ENCODE measurements at places on chromosomes 4 and X.
A peak's percentile ranks its signal among the peaks of the same experiment; 100 is the strongest.

DNA sequence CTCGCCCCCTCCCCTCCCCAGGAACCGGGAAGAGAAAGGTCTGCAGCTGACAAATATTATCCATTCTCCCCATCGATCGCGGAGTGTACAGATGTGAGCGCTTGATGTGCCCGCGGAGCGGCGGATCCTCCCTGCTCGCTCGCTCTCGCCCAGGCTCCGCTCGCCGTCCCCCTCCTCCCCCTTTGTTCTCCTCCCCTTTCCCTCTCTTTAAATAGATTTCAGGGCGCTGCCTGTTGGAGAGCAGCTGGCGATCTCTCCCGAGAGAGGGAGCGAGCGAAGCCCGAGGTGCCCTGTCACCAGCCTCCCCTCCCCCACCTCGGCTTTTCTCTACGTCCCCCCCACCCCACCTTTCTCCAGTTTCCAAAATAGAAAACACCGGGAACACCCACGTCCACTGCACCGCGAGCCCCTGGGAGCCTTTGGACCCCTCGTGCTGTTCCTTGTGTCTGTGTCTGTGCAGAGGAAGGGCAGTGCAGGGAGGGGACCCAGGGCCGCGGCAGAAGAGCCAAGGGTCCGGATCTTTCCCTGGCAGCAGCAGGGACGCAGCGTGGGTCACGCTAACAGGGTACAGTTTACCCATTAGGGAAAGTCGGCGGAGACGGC, 56.6 kb upstream of the BCOR start:
- peak; percentile 11 for DNase-seq

DNA sequence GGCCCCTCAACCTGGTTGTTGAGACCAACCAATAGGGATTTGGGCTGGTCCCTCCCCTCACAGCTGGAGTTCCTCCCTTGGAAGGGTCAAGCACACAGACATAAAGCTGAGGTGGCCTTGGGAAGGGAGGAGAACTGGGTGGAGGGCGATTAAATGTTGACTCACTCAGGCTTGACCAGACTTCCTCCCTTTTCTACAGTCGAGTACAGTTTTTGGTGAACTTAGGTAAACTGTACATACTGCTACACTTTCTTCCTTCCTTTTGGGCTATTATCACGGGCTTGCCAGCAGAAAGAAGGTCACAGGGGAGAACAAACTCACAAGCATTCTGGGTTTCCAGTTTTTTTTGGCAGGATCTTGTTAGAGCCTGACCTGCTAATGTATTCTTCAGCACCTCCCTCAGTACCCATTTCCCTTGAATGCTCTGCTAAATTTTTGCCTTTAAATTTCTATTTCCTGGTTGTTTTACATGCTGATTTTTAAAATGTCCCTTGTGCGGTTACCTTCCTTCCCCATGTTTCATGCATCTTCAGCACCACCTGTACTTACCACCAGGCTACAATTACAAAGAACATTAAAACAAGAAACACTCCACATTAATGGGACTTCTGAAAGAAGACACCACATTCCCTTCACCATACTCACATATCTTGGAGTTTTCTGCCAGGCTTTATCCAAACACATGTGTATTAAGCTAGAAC, 135.2 kb upstream of the RASGEF1B start:
- no peak for DNase-seq

DNA sequence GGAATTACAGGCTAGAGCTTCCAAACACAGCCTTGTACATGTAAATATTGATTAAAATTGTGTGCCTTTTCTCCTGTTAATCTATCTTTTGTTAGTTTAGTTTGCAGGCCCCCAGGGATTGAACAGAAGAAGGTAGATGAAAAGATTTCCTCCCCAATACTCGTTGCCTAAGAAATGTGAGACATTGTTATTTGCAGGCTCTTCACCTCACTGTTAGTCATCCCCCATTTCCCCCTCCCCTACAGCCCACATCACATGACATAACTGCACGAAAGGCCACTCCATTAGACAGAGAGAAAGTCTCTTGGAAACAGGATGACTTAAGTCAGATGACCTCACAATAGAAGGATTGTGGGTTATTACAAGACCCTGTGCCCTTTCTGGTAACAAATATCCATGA, 13.3 kb upstream of the MID1 start:
- DNase-seq: peak; percentile 1

DNA sequence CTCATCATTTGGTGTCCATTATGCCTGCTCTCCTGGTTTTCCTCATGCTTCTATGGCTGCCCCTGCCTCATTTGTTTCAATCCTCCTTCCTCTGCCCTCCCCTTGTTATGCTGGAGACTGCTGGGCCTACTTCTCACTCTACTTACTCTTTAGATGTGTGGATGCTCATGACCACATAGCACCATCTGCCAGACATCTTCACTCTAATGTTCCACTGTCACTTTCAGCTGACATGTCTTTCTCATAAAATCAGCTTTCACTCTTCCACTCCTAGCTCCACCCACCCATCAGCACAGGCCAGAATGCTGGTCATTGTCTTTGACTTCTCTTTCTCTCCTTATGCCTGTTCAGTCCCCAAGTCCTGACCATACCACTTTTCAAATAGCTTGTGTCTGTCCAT, 86.8 kb downstream of the REPS2 start:
- no peak for DNase-seq

DNA sequence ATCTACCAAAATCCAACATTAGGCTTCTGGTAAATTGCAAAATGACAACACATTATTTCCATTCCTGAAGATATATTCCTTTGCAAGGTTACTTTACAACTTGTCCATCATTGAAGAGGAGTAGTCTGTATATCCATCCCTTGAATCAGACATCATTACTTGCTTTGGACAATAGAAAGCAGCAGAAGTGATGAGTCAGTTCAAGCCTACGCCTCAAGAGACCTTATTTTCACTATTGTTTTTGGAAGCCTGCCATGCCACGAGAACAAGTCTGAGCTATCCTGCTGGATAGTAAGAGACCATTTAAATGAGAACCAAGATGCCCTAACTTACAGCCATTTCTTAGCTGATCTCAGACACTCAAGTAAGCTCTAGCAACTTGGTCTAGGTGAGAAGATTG, 246.0 kb upstream of the HHIP start:
- DNase-seq: no peak

DNA sequence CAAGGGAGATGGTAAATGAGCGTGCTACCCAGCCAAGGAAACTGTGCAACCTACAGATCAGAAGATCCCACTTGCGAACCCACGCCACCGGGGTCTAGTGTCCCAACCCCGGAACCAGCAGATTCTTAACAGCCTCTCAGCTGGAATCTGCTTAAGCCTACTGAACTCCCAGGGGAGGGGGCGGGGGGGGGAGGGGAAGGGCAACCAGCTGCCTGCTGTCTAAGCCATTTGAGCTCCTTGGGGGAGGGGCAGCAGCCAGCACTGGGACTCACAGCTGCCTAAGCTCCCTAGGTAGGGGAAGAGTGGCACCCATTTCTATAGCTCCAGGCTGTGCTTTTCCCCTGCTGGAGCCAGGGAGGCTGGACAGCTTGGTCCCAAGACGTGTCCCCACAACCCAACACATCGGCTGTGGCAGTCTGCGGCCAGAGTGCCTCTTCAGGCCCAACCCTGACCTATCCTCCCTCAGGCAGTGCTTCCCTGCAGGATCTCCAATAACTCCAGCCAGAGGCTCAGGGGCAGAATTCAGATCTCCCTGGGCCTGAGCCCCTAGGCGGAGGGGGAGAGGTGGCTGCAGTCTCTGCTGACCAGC, 289.2 kb downstream of the LDB2 start:
- no peak for DNase-seq

- no peak for DNase-seq
Observed at GRCh38 chrX:23938690-23939089, 30.9 kb downstream of the CXorf58 start.

- no peak for DNase-seq
Observed at GRCh38 chr4:20752641-20753040, 52.4 kb downstream of the PACRGL start.

GRCh38 chrX:19513383-19513782, 1.9 kb downstream of the MAP3K15 start:
- DNase-seq: no peak

GRCh38 chr4:120434756-120435155, 368.1 kb upstream of the MAD2L1 start:
- no peak for DNase-seq

GRCh38 chr4:181755846-181756245, 487.4 kb upstream of the TENM3 start:
- DNase-seq: no peak

GRCh38 chr4:14269824-14270223, 642.3 kb upstream of the BOD1L1 start:
- no peak for DNase-seq

GRCh38 chrX:50469206-50469605, 1.4 kb downstream of the DGKK start:
- no peak for DNase-seq

- DNase-seq: no peak
Observed at GRCh38 chr4:182807767-182808548, 109.2 kb downstream of the DCTD start.

- no peak for DNase-seq
Observed at GRCh38 chr4:143186212-143186611, 1.5 kb downstream of the USP38 start.

- no peak for DNase-seq
Observed at GRCh38 chrX:13836575-13836974, 19.7 kb upstream of the GPM6B start.

- no peak for DNase-seq
Observed at GRCh38 chr4:140256335-140256734, 102.4 kb upstream of the MAML3 start.

- DNase-seq: no peak
Observed at GRCh38 chr4:5044341-5044740, 6.9 kb upstream of the STK32B start.

DNA sequence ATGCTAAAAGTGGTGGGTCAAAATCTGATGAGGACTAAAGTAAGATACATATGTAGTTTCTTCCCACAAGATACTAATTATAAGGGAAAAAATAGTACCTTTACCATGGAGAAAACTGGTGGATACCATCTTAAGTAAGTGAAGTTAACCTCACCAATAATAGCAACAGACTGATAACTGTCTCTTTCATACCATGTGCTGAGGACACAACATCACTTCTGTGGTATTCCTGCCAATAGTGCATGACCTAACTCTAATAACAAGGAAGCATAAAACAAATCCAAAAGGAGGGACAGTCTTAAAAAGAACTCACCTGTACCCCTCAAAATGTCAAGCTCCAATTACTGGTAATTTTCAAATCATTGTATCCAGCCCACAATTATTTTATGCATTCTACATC, 8.8 kb downstream of the UFSP2 start:
- no peak for DNase-seq

DNA sequence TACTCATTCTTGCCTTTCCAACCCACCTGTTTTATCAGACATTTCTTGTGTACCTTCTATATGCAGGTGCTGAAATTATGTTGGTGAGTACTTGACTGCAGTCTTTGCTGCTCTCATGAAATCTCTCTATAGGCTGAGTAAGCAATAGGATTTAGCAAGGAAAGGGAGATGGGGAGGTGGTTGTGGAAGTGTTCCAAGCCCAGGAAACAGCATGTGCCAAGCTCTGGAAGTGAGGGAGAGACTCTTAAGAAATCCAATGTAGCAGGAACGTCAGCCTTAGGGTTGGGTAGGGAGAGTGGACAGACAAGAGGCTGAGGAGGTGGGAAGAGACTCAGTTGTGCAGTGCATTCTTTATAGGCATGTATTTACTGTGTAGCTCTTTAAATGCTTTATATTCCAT, 5.6 kb downstream of the SEPTIN11 start:
- no peak for DNase-seq

All from caudate nucleus (tissue), 63 donors.